ENCODE measurements at places on chromosomes 5 and 9.

- DNase-seq = no peak
Measured at GRCh38 chr5:65986796-65987195, 60.4 kb downstream of the ERBIN start.

DNA sequence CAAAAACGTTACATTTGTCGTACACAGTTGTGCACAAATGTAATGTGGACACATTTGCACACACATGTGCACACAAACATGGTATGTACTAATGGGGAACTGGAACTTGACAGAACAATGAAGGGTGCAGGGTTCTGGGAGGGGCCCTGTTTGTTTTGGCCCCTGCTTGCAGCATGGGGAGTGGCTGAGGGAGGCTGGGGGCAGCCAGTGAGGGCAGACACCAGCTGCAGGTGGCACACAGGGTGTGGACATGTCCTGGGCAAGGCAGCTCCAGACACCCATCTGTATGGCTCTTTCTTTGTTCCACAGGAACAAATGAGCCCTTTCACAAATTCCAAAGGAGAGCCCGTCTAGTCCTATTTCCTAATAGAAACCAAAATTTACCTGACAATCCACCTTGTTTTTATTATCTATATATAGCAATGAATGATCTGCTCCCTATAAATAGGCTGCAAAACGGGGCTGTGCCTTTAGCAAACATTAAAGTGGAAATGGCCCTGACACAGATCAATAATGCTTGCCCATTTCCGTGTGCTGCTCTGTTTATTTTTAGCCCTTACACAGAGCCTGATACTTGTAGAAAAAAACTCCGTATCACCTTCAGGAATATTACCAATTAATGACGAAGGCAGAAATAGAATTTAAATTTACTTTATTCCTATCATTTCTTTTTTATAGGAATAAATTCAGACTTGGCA, 26.4 kb downstream of the MARCHF3 start:
- no peak for DNase-seq

GRCh38 chr5:127963931-127964330, 119.6 kb upstream of the SLC12A2 start:
- DNase-seq = no peak

GRCh38 chr9:123283455-123283854, 15.1 kb upstream of the STRBP start:
- DNase-seq = no peak

DNA sequence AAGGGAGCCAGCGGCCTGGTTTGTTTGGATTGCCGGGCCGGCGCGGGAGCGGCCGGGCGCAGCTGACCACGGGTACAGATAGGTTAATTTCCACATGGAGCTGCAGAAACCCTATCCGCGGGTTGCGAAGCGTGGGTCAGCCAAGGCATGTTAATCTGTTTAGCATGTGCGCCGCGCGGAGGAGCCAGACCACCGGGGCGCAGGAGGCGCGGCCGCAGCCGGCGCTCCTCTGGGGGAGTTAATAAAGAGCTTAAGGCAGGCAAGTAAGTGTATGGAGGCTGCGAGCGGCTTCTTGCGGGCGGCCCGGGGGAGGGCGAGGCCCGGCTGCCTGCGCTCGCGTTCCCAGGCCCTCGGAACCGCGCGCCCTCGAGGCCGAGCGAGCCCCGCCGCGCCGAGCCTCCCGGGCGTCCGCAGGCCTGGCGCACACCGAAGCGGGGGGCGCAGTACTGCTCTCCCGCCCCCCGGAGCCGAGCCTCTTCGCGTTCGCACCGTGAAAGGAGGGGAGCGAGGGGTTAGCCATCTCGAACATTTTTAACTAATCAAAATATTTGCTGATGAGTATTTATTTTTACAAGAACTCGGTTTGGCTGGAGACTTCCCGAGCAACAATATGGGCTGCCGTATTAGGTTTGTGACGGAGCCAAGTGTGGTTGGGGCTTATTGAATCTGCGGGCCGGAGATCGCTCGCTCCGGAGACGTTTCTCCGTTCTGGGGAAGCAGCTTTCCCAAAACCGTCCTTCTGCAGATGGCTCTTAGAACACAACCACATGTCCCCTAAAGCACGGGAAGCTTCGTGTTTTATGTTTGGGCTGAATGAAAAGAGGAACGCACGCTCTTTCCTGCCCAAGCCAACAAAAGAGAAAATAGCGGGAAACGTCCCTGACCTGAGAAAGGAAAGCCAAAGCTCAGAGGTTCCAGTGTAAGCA, 28.8 kb downstream of the FOXD1 start:
- no peak for DNase-seq

DNA sequence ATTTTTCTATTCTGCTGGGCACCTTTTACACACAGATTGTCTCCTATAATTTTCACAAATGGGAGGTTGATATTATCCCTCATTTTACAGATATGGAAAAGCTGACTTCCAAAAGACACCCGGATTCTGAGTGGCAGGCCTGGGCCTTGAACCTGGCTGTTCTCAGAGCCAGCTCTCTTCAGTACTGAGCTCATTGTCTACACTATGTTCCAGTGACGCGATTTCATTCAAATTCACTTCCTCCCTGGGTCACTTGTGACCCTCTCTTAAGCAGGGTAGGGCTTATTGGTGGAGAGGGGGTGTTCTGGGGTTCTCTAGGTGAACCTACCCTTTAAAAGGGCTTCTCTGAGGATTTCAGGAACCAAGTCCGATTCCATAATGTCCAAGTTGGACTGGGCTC, 70.2 kb downstream of the ANKRD33B start:
- no peak for DNase-seq

GRCh38 chr5:2129568-2130272, 247.0 kb upstream of the IRX4 start:
- DNase-seq = no peak

DNA sequence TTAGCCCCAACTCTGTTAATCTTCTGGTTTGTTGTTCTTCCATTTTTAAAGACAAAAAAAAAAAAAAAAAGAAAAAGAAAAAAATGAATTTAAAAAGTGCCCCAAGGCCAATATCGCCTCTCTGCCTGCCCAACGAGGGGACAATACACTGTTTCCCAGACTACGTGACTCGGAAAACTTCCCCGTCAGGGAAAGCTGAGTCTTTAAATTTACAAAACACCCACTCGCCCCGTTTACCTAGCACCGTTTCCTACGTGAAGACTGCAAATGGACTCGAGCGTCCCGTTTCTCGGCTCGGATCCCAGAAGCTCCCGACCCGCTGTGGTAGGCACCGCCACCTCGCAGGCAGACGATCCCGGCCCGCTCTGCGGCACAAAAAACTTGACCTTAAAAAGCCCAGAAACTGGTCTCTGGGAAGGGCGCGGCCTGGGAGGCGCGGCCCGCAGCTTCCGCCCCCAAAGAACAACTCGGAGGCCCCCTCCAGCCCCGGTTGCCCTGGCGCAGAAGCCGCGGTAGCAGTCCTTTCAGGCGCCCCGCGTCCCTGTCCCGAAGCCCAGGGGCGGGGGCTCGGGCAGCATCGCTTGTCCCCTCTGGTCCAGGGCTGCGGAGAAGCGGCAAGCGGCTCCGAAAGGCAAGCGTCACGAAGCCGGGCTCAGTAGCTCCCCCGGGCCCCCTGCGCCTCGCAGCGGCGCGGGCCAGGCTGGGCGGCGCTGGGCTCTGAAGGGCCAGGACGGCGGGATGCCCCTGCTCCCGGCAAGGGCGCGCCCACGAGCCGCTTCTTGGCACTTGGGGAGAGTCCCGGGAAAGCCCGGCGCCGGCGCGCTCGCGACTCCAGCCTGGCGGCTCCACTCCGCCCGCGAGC, at the start of gene GCNT4:
TSS of gene GCNT4 (minus strand) at position 367 of the 862 bp plus-strand sequence. CDS start 22,521 bp downstream, outside the sequence.
- peak; percentile 69 for DNase-seq

DNA sequence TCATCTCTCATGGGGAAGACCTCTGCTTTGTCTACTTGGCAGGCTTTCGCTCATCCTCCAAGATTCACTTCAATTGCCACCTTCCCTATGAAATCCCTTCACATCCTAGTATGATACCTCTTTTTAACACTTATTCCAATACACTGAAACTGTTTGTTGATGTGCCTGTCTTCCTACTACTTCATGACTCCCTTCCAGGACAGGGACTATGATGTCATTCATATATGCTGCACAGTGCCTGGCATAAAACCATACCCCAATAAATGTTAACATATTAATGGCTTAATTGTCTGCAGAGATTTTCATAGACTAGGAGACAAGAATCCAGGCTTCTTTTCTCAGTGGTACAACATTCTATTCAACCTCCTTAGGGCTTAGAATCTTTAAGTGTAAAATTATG, 215.5 kb downstream of the ZNF608 start:
- DNase-seq = no peak

DNA sequence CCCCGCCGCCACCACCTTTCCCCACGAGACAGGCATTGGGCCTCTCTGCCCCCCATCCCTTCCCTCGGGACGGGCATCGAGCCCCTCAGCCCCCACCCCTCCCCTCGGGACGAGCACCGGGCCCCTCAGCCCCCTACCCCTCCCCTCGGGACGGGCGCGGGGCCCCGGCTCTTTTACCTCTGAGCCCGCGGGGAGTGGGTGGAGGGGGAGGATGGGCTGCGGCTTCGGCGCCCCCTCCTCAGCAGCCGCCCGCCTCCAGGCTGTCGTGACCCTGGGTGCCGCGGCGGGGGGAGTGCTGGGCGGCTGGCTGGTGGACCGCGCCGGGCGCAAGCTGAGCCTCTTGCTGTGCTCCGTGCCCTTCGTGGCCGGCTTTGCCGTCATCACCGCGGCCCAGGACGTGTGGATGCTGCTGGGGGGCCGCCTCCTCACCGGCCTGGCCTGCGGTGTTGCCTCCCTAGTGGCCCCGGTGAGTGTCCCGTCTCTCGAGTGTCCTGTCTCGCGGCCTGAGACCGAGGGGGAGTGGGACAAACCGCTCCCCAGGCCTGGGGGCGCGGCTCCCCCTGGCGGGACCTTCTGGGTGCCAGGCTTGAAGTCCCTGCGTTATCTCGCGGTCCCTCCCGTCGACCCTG, 791 bp downstream of the SLC2A8 start:
- DNase-seq = peak; percentile 60

GRCh38 chr9:89622933-89623861, 18.4 kb downstream of the GADD45G start:
- no peak for DNase-seq

GRCh38 chr9:131656356-131657036, 83.4 kb downstream of the RAPGEF1 start:
- peak; percentile 73 for DNase-seq

DNA sequence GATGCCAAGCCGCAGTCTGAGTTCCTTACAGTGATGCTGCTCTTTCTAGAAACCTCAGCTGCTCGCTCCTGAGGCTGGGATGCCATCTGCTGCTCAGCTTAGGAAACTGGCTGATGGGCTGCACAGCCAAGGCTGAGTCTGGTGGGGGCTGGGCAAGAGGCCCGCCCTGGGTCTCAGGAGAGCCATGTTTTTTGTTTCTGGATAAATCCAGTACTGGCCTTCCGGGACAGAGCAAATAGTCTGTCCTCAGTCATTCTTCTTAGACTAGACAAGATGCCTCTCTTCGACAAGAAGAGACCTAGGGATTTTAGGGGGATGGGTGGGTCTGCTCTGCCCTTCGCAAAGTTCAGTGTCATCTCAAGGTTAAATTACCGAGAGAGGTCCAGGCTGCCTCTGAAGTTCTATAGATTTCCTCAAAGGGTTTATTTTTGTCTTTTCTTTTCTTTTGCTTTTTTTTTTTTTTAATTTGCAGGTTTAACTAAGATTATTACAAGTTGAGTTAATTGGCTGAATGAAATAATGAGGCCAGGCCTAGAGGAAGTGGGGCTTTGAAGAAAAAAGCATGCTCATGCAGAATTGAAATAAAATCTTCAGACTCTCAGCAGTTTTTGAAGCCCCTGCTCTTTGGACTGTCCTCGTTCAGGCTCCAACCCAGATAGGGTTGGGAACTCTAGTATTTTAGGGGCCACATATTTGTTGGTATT, 30.6 kb upstream of the MATR3 start:
- DNase-seq = peak; percentile 67

DNA sequence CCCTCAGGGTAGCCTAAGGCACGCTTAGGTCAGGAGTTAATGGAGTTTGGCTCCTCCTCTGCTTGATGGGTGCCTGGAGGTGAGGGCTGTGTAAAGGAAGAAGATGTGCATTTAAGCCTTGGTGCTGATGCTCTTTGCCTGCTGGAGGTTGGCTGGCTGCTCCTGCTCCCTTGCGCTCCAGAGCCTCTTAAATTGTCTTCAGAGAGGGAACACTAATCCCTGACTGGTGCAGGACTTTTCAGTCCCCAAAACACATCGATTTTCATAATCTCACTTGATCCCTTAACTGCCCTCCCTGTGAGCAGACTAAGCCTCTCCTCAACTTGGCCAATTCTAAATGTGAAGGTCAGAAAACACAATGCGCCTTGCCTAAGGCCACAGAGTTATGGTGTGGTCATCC, 16.2 kb upstream of the TCOF1 start:
- DNase-seq = no peak

All from activated T-cell treated with anti-CD3 and anti-CD28 coated beads, Interleukin-2, amount 50 U/mL, for 1 hour (primary cell).